Uterus (tissue), 4 donors: ENCODE measurements at places on chromosomes 6 and 20.

DNA sequence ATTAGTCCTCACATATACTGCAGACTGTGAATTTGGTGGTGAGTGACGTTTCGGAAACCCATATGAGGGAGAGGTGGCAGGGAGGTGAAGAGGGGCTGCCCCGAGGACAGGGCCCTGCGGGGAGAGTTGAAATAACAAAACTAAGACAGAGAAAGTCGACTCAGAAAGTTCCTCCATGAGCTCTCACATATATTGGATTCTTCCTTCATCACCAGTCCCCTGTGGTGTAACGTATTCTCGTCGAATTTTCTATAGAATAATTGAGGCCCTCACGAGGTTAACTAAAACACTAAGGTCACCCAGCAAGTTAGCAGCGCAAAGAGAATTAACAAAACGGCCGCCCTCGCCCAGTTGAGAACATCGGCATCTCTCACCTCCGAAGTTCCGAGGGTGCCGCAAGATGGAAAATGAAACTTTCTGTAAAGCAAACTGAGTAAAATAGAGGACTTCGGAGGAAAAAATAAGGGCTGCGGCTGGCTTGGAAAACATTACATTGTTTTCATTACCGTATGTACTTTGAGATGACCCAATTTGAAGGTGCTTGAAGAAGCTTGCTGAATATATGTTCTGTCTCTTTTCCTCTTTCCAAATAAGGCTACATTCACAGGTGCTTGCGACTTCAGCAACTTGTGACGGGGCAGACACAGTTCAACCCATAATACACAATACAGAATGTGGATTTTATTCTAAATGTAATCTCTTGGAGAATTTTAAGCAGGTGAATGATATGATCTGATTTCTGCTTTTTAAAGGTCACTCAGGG, 490.9 kb upstream of the JARID2 start:
- DNase-seq: no peak

DNA sequence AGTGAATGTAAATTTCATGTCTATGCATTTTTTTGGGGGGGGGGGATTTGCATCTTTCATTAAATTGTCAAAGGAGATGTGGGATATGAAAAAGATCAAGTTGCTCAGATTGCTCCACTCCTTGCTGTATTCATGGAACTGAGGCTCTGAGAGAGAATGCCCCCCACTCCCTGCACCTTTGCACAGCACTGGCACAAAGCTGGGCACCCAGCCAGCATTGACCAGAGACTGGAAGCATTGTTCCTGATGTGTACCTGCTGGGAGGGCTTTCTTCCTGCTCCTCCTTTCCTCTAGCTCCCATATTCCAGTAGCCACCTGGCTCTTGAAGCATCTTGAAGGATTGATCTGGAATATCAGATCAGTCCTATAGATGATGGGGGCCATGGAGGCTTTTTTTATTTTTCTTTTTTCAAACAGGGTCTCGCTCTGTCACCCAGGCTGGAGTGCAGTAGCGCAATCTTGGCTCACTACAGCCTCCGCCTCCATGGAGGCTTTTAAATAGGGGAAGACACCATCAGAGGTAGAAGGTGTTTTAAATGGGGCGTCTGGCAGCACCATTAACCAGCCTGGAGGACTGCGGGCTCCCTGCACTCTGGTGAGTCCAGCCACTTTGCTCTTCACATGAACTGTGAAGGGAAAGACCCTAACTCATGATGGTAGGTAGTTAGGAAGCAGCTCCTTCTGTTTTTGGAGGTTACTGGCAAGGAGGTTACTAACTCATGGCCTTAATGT, 10.9 kb downstream of the DUSP15 start:
- DNase-seq: no peak

GRCh38 chr6:165936096-165936495, 231.6 kb downstream of the TBXT start:
- DNase-seq: no peak

DNA sequence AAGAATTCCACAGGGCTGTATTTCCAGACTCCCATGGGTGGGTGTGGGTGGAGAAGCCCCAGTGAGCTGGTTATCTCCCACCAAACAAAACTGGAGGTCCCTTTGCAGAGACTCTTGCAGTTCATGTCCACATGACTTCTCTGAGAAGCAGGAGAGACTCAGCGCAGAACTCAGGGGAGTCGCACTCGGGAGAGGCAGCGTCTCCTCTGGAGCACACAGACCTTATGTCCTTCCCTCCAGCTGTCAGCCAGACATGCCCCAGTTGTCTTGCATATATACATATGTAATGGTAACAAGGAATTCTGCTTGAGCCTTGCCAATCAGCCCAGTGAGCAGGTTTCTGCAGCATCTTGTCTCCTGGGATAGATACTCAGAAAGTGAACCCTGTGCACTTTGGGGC, 23.8 kb downstream of the MYT1 start:
- DNase-seq: no peak

DNA sequence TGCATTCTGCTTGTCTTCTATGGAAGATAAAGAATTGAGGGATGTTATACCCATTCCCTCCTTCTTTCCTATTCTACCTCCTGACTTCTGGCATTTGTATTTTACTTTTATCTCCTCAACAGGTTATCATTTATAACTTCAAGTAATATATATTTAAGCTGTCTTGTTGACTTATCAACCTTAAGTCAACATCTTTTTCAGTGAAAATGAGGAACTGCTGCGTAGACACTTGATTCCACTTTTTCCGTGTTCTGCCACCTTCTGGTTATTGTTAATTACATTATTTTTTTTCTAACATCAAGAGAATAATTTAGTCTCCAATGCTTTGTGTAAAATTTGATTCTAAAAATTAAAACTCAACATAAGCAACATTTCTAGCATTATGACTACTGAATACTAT, 107.5 kb downstream of the PRKN start:
- DNase-seq: no peak

DNA sequence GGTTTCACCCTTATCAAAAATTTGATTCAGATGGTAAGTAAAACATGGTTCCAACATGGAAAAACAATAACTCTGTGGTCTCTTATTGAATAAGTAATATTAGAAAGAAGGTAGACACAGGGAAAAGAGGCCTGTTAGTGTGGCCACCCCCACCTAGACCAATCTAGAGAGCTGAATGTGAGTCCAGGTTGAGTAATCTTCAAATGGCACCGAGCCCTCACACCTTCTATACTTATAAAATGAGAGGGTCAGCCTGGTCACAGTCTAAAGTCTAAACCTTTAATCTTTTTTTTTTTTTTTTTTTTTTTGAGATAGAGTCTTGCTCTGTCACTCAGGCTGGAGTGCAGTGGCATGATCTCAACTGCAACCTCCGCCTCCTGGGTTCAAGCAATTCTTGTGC, 6.9 kb downstream of the FAM184A start:
- no peak for DNase-seq

- DNase-seq: no peak
Measured at GRCh38 chr20:11072982-11073381, 399.2 kb upstream of the JAG1 start.

DNA sequence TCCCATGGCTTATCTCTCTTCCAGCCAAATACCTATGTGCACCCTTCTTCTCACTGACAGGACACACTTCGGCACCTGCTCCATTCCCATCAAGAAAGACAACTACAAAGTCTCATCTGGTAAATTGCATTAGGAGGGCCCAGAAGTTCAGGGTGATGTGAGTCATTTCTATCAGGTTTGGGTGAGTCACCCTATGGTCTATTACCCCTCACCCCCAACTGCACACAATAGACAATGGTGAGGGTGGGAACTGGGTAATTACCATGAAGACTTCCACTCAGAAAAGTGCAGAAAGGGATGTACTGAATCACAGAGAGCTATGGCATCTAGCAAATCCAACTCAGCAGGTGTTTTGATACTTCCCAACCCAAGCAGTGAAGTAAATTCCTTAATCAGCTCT, 54.8 kb downstream of the OPN5 start:
- no peak for DNase-seq

DNA sequence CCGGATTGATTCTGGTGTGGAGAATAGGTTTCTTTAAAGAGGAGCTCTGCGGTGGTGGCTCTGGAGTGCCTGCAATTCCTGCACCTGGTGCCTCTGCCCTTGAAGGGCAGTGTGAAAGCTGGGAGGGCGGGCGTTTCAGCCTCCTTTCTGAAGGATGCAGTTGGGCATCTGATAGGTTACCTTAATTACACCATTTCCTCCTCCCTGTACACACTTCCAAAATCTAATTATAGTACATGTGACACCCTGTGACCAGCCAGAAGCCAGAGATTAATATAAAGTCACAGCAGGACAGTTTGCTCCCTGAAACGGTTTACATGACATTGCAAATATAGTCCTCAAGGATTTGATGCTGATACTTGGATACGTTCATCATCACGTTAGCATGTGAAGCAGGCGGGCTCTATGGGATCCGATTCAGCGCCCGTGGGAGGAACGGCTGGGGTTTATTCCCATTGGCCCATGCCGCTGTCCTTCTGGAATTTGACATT, 548.2 kb downstream of the QKI start:
- no peak for DNase-seq

DNA sequence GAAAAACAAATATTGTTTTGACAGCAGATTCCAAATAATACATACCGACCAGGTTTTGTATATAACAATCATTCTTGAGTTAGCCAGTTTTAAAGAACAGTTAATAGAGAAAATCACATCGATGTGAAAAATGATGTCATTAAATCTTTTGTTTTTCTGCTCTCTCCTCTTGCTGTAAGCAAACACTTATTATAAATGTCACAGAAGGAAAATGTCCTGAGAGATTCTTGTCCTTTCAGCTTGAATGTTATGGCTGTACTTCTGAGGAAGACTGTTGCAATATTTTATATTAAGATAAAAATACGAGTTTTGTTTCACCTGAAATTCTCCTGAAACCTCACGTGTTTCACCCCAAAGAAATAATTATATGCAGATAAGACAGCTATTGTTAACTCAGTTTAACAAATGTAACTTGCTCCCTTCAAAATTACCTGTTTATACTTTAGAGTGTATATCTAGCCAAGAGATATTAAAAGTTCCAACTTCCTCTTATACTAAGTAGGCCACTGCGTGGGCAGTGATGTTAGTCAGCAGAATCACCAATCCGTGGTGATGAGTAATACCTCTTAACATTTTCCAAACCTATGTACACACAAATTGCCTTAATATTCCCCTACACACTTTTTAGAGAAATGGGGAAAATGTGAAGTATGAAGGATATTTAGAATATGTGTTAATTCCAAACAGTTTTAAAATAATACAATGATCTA, 1111.4 kb upstream of the CITED2 start:
- DNase-seq: peak; percentile 56

- DNase-seq: no peak
Measured at GRCh38 chr6:98875375-98875774, 41.0 kb downstream of the POU3F2 start.

DNA sequence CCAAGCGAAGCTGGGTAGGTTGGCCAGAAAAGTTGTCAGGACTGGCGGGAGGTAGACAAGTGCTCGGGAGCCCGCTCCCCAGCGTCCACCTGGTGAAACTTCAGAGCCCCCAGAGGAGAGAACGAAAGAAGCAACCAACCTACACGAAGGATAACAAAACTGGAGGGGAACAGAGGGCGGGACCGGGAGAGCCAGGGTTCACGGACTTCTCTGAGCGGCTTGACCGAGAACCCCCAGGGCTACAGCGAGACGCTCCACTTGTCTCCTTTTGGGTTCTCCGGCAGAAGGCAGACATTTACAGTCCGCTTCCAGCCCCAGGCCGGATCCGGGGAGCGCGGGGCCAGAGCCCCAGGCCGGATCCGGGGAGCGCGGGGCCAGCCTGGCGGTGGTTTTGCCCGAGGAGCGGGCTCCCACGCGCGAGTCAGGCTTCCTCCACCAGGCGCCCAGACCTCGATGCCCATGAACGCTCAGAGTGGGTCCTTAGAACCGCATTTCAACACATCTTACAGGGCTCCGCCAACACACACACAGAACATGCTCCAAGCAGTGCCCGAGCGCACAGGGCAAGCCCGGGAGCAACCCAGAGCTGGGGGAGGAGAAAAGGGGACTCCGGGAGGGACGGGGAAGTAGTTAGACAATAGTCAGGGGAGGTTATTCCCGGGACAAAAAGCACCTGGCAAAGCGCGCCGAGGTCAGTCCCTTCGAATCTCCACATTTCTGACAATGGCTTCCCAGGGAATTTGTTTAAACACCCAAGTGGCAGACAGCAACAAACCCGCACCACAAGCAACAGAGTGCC, 1.1 kb downstream of the PTPRK start:
- DNase-seq: peak; percentile 35

- DNase-seq: no peak
Measured at GRCh38 chr20:60877071-60877857, 374.8 kb upstream of the CDH4 start.

- peak; percentile 62 for DNase-seq
Measured at GRCh38 chr20:57654363-57654997, 34.3 kb upstream of the ZBP1 start.

DNA sequence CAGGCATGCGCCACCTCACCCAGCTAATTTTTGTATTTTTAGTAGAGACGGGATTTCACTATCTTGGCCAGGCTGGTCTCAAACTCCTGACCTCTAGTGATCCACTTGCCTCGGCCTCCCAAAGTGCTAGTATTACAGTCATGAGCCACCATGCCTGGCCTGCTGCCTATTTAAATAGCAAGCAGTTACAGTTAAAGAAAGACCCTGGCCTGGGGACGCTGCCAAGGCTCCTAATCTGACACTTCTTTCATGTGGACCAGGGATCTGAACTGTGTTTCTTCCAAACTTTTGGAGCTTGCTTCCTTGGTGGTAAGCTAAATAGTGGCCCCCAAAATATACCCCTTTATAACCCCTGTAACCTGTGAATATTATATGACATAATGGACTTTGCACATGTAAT, 15.3 kb downstream of the PPARD start:
- DNase-seq: no peak
